ENCODE measurements at places on chromosomes 6 and 20. TPM values are rescaled to one million over a fixed set of nuclear protein-coding genes. Genes with fewer than 3 reads are reported as not detected.
A peak's percentile ranks its signal among the peaks of the same experiment; 100 is the strongest.

GRCh38 chr20:4567170-4567569, 154.5 kb upstream of the PRND start:
- no peaks in the 10 kb centered on the region for H3K27me3 ChIP-seq
- no peak overlapping the region for H3K4me3 ChIP-seq
- H3K4me1 ChIP-seq: no peaks in the 10 kb centered on the region
- H3K36me3 ChIP-seq: no peaks in the 10 kb centered on the region
- H3K27ac ChIP-seq: no peak overlapping the region

DNA sequence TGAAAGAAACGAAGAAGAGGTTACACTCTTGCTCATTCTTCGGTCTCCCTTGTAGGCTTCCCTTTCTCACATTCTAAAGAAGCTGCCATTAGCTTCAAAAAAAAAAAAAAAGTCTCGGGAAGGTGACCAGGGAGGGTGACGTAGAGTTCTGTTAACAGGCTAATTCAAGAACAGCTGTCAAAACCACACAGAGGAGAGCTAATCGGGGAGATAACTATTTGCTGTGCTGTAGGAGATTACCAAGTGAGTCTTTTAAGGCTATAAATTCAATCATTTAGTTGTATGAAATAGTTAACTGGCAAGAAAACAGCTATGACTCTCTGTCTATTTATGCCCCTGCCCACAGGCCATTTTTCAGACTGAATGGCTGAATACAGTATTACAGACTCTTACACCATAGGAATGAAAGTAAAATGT, 256.8 kb downstream of the SYNE1 start:
- peak overlapping the region; percentile 66 for H3K4me3 ChIP-seq
- DNase-seq: peak; percentile 9
- peaks cover 26% of the 10 kb centered on the region for H3K4me1 ChIP-seq

DNA sequence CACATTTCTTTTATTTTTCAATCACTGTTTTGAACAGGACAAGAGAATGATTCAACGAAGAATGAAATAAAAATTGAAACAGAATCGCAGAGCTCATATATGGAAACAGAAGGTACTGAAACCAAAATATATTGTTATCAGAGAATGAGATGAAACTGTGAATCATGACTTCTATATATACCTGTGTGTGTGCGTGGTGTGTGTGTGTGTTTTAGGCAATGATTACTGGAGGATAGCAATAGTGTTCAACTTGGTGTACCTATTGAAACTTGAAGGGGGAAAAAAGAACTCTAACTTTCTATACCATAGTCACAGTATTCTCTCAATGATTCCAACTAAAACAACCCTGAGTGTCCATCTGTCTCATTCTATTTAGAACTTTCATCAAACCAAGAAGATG, 586.6 kb downstream of the KIF16B start:
- no peaks in the 10 kb centered on the region for H3K27me3 ChIP-seq
- H3K4me3 ChIP-seq: no peak overlapping the region
- H3K27ac ChIP-seq: no peak overlapping the region
- no peak for DNase-seq
- H3K4me1 ChIP-seq: no peaks in the 10 kb centered on the region
- no peaks in the 10 kb centered on the region for H3K36me3 ChIP-seq

TAP1 gene
- 23.0 TPM for total RNA-seq

DNA sequence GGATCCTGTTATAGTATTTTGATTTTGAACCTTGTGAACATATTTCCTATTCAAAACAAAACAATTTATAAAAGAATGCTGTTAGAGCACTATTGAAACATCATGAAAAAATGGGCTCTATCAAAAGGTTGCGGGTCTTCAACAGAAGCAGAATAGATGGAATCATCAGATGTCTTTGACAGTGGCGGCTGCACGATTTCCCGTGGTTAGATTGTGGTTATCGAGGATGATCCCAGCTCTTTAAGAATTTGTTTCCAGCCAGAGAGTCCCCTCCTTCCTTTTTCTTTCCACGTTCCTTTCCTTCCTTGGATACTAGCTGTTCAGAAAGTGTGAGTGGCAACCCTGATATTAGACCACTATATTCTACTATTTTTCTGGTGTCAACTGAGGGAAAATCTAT, 163.4 kb downstream of the FARS2 start:
- H3K27me3 ChIP-seq: no peaks in the 10 kb centered on the region
- H3K36me3 ChIP-seq: no peaks in the 10 kb centered on the region
- no peak overlapping the region for H3K27ac ChIP-seq
- DNase-seq: no peak

DNA sequence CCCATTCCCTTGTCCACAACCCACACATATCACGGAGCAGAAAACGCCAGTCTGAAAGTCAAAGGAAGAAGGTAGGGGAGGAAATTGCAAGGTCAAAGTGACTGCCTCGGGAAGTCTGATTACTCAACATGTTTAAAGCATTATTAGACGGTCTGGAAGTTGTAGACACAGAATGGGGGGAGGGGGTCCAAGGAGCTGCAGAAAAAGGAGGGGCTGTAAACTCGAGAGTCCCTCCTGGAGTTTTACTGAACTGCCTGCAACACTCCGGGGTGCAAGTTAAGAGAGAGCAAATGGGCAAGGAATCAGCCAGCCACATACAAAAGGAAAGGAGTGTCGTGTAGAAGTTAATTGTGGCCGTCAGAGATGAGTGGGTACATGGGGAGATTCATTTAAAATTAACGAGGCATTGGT, 417.7 kb upstream of the JARID2 start:
- no peaks in the 10 kb centered on the region for H3K36me3 ChIP-seq
- no peak for DNase-seq
- H3K27me3 ChIP-seq: no peaks in the 10 kb centered on the region
- no peaks in the 10 kb centered on the region for H3K4me1 ChIP-seq

TRIM31 gene
- 0.51 TPM for total RNA-seq

DNA sequence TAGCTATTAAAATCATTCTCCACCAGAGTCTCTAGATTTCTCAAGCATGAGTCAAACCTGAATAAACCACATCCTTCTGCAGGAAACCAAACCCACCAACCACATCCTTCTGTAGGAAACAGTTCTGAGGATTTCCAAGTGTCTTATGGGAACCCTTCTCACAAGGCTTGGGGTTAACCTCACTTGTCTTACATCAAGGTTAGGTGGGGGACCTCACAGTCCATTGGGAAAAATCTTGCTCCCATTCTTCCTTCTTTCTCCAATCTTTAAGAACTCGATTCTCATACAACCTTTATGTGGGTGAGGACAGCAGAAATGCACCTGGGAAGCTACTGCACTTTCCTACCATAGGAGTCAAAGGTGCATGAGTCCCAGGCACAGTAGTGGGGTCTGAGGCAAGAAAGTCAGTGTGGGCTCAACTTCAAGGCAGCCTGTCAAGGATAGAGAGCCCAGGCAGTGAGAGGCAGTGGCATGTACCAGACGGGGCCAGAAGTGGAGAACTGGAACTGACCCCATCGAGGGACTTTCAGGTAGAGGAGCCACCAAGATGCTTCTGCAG, 114.5 kb downstream of the SLC22A3 start:
- H3K36me3 ChIP-seq: no peaks in the 10 kb centered on the region
- H3K27ac ChIP-seq: no peak overlapping the region
- DNase-seq: no peak
- no peaks in the 10 kb centered on the region for H3K27me3 ChIP-seq

RNF5 gene
- total RNA-seq: 98.0 TPM

DNA sequence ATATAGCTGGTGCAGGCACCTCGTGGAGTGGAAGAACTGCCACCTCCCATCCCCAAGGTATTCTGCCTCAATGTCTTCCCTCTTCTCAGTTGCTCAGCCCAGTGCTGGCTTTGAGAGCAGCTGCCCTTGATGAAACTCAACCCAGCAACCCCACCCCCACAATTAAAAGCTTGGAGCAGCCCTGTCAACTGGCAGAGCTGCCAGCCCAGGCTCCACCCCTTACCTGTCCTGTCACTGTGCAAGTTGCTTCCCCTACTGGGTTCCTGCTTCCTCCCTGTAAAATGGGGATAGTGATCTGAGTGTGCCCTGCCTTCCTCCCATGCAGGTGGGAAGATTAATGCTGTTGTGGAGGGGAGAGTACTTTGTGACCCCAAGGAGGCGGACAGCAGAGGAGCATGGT, 4.5 kb downstream of the TMEM63B start:
- no peak overlapping the region for H3K4me3 ChIP-seq
- peaks cover 57% of the 10 kb centered on the region for H3K4me1 ChIP-seq
- peaks cover 5% of the 10 kb centered on the region for H3K36me3 ChIP-seq
- no peaks in the 10 kb centered on the region for H3K27me3 ChIP-seq

MCCD1 gene
- total RNA-seq: 0.15 TPM

DNA sequence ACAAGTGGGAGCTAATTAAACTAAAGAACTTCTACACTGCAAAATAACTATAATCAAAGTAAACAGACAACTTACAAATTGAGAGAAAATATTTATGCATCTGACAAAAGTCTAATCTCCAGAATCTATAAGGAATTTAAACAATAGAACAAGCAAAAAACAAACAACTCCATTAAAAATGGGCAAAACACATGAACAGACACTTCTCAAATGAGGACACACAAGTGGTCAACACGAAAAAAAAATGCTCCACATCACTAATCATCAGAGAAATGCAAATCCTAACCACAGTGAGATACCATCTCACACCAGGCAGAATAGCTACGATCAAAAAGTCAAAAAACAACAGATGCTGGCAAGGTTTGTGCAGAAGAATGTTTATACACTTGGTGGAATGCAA, 36.2 kb downstream of the STMND1 start:
- no peaks in the 10 kb centered on the region for H3K27me3 ChIP-seq
- no peak overlapping the region for H3K27ac ChIP-seq
- no peaks in the 10 kb centered on the region for H3K4me1 ChIP-seq
- no peak for DNase-seq
- no peak overlapping the region for H3K4me3 ChIP-seq
- H3K36me3 ChIP-seq: no peaks in the 10 kb centered on the region

- no peak for DNase-seq
- no peaks in the 10 kb centered on the region for H3K36me3 ChIP-seq
- H3K27me3 ChIP-seq: no peaks in the 10 kb centered on the region
Measured at GRCh38 chr6:167209577-167209975, 51.8 kb upstream of the GPR31 start.

Measured in HepG2 (cell line).